Osteoblast (primary cell): ENCODE measurements at places on chromosomes 7 and 10. TPM values are rescaled to one million over a fixed set of nuclear protein-coding genes. Genes with fewer than 3 reads are reported as not detected.

- peak; percentile 62 for DNase-seq
These were observed 13.1 kb downstream of the FZD9 start for GRCh38 chr7:73446682-73447081.

- no peak for DNase-seq
These were observed 495.4 kb upstream of the POM121L12 start for GRCh38 chr7:52540041-52540440.

DNA sequence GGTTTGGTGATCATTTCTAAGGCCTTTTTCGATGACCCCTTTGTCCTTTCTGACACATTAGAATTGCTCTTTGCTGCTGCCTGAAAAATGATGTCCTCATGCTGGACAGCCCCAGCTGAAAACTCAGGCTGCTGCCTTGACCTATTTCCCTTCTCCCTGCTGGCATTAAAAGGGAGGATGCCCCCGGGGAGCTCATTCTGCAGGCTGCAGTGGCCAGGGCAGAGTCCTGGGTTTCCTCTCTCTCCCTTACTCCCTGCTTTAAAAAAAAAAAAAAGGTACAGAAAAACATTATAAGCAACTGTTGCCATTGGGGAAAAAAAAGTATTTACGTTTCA, 35.4 kb downstream of the LRRC4 start:
- no peak for DNase-seq

DNA sequence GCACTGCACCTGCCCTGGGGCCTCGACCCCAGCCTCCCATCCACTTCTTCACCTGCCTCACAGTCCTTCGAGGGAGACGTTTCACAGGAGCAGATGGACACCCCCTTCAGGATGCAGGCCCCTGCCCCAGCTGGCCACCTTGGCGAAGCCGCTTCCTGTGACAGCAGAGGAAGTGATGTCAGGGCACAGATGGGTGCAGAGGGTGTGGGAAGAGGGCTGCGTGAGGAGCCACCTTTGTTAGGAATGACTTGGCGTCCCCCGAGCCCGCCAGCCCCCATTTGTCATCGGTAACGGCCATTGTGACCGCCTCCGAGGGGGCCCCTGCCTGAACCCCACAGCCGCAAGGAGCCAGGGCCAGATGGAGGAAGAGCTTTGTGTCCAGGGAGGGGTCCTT, 47.4 kb upstream of the SLC29A3 start:
- peak; percentile 23 for DNase-seq

SPDYE8 gene
- total RNA-seq = not detected in 2 replicates

DNA sequence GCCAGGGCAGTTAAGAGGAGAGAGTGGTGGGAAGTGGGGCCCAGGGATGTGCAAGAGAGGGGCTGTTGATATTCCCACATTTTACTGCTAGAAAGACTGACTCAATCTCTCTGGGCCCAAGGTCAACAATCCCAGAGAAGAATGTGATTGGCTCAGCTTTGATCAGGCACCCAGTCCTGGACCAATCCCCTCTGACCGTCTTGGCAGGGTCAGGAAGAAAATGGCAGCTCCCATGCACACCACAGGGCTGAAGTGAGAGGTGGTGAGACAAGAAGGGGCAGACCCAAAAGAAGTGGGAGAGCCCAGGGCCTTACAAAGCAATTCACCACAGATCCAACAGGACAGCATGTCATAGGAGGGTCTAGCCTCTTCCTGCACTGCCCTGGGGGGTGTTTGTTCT, 3.3 kb upstream of the C10orf105 start:
- no peak for DNase-seq

PIP gene
- total RNA-seq = not detected in 2 replicates

- DNase-seq = no peak
These were observed 24.5 kb upstream of the KLF14 start for GRCh38 chr7:130758429-130759056.

DNA sequence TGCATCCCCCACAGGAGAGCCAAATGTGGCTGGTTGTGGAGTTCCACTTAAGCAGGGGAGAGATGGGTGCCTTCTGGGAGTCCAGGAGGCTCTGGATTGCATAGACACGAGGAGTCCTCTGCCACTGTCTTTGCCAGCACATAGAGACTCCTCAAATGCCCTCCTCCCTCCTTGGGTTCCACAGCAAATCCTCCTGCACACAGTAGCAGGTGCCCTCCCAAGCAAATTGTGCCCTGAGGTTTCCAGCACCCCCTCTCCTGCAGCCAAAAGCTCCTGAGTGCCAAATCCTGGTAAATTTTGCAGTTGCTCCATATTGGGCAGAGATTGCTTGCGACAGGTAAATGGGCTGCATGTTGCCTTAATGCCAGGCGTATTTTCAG, 5.8 kb downstream of the EVX1 start:
- DNase-seq = no peak

DNA sequence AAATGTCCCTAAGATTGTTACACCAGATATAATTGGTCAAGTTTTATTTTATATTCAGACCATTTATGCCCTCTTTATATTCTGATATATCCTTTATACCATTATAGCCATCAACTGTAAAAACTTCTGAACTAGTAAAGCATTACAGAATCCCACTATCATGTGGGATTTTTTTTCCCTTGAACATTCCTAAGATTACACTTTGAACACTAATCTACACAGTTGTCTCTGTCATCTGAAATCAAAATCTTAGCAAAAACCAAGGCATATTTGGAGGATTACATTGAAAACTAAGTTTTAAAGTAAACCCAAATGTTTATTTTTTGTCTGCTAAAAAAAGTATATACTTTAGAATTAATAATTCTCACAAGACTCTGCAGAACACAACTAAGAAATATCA, 116.2 kb upstream of the GPR22 start:
- DNase-seq = no peak

GRCh38 chr10:30073767-30074060, 14.3 kb upstream of the JCAD start:
- DNase-seq = no peak

DNA sequence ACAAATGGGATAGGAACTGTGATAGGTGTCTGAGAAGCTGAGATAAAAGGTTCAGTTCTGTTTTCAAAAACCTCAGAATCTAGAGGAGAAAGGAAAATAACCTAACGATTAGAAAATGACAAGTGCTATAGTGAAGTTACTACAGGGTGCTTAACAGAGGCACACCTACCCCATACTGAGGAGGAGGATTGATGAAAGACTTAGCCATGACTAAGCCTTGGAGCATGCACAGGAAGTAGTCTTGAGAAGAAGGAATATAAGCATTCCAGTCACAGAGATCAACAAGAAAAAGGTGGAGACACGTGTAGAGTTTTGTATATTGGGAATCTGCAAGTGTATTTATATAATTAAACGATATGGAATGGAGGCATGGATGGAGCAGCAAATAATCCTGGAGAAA, 1225.5 kb upstream of the CELF2 start:
- DNase-seq = no peak

DNA sequence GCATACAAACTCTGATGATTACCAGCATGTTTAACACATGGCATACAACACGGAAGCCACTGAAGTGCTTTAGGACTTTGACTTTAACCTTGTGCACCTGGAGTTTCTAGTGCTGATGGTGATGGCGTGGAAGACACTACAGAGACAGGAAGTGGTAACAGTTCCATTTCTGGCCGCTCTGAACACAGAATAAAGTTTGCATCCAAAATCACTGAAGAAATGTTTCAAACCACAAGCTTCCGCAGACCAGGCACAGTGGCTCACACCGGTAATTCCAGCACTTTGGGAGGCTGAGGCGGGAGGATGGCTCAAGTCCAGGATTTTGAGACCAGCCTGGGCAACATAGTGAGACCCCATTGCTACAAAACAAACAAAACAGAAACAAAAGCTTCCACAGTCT, 40.3 kb upstream of the TNPO3 start:
- DNase-seq = no peak

DNA sequence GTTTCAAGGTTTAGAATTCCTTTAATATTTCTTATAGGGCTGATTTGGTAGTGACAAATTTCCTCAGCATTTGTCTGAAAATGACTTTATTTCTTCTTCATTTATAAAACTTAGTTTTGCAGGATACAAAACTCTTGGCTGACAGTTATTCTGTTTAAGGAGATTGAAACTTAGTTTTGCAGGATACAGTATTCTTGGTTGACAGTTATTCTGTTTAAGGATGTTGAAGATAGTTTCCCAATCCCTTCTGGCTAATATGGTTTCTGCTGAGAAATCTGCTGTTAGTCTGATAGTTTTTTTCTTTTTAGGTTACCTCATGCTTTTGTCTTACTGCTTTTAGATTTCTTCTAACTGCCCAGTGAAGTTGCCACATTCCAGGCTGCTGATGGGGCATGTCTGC, 186.8 kb downstream of the ITGB1 start:
- no peak for DNase-seq

PIK3CG gene
- total RNA-seq = not detected in 2 replicates

GRCh38 chr7:423312-424260, 96.1 kb downstream of the PDGFA start:
- no peak for DNase-seq

FAM25A gene
- not detected in 2 replicates for total RNA-seq

CYP3A4 gene
- total RNA-seq = not detected in 2 replicates

- DNase-seq = peak; percentile 74
These were observed 905.0 kb downstream of the LRMDA start for GRCh38 chr10:76336213-76336963.

SPDYE2 gene
- total RNA-seq = not detected in 2 replicates

ELFN1 gene
- total RNA-seq = 12.7 and 14.1 TPM in 2 replicates

DNA sequence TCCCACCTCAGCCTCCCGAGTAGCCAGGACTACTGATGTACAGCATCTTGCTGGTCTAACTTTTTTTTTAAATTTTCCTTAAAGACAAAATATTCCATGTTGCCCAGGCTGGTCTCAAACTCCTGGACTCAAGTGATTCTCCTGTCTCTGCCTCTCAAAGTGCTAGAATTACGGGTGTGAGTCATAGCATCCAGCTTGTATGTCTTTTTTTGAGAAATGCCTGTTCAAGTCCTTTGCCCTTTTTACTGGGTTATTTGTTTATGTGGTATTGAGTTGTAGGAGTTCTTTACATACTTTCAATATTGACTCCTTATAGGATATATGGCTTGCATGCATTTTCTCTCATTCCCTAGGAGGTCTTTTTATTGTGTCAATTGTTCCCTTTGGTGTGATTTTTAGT, 486.4 kb downstream of the MAGI2 start:
- DNase-seq = no peak

- DNase-seq = peak; percentile 55
These were observed 18.6 kb upstream of the GTPBP4 start for GRCh38 chr10:969473-970150.

GRB10 gene
- 62.6 and 69.5 TPM in 2 replicates for total RNA-seq

DNA sequence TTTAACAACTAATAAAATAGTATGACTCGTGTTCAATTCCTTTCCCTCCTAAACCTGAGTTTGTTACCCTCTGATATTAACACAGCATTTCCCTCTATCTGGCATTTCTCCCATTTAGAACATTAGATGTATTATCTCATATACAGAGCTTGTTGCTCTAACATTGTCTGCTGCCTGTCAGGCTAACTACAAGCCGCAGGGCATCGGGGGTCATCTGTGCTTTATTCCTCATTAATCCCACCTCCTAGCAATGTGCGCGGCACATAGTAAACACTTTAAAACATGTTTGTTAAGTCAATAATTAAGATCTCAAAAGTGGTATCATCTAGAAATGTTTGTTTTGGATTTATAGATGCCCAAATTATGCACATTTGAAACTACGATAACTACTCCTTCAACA, 52.9 kb upstream of the NEBL start:
- DNase-seq = no peak

DNA sequence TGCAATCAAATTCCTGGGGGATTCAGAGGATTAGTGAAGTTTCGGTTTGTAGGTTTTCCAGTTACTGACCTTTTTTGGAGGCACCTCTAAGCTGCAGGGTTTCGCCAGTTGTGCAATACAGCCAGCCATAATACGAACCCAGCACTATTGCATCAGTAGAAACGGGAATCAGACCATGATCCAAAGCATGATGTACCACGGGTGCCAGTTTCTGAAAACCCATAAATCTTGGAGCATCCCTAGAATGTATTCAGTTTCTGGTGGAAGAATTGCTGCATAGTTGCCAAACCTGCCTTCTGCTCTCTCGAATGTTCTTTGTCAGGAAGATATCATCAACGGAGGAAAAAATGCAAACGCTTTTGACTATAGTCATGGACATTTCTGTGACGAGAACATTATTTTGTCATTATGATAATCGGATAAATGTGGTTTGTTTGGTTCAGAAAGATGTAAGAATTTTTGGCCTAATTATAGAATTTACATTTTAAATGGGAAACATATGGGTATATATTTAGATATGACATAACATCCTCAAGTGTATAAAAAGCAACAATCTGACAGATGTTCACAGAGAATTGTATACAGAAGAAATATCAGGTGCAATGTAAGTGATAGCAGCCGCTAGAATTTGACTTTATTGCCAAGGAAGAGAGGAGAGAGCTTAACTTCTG, 186.2 kb upstream of the PRKCQ start:
- no peak for DNase-seq

DNA sequence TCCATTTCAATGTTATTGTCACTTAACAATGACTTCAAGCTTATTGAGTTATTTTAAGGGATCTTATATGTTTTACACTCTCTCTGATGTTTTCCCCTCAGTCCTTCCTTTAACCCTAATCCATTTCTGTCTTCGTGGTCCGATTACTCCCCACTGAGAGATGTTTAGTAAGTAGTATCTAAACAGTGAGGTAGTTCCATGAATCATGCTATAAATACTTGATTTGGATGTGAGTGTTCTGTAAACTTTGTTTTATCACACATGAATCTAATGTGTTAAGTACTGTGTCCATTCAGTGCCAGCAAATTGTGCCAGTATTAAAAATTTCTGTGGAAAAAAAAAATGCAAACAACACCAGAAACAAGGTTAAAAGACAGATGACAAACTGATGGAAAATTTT, 18.6 kb downstream of the RPP30 start:
- DNase-seq = no peak

DNA sequence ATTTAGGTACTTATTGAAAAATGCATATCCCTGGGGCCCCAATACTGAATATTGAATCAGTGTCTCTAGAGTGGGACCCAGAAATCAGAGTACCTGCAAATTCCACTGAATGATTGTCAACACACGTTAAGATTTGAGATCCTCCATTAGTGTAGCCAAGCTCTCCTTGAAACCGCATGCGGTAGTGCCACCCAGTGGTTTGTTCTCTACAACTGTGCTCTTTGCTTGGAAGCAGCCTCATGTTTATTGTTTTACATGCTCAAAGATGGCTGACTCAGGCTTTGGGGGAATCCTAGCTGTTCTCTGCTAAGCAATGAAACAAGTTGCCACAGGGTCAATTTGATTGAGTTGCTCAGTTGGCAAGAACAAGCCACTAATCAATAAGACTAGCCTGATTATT, 340.2 kb upstream of the CELF2 start:
- no peak for DNase-seq

YAE1 gene
- 29.0 and 32.7 TPM in 2 replicates for total RNA-seq

DNA sequence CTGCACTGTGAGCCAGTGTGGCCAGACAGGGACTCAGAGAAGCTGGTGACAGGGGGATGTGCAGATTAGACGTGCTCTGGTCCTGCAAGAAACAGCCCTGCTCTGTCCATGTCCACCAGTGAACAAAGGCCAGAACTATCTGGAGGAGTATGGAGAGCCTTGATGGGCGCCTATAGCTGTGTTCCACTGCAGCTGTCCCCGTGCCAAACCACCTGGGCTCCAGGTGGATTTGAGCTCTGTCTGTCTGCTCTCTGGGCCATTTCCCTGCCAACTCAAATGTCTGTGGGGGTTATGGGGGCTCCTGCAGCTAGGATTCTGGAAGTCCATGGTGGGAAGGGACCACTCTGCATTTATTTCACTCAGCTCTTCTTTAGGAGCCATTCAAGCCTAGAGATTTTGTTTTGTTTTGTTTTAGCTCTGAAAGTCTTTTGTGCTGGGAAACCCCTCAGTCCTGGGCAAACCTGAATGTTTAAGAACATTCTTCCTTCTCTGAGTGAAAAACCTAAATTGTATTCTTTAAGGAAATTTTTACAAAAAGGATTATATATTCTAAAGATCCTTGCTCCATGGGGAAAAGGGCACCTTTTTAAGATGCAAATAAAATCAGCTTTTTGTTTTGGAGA, 1039.5 kb upstream of the SORCS1 start:
- DNase-seq = no peak
